Lower leg skin (tissue), 4 donors: ENCODE measurements at places on chromosomes 1 and 21.

DNA sequence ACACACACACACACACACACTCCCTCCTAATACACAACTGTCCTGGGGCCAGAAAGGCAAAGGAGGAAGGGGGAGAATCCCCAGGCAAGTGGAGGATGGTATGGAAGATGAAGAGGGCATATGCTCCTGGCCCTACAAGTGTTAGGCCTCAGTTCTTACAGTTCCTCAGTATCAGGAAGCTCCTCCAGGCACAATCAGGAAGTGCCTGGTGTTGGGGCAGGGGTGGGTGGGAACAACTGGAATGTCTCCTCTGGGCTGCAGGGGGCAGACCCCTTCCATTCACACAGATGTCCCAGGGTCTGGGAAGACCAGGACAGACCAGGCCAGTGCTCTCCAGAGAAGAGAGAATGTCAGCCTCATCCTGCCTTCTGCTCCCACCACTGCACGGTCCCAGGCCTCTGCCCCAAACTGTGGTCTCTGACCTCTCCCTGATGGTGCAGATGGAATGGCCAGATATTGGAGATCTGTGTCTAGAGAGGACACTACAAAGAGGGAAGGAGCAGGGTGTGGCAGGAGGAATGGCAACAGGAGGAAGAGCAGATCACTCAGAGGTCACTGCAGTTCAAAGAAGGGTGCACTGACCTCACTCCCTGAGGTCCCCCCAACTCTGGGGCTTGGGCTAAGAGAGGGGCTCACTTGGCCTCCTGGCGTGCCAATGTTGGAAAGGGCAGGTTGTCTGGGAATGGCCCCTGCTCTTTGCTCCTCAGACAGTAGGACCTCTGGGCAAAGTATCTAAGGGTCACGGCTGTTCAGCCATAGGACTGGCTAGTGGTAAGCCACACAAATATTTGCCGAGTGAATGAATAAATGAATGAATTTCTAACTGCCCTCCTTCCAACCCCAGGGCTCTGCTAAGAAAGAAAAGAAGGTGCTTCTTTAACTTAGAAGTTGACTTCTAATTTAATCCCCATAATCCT lies 2.5 kb upstream of the DENND2D start:
- DNase-seq, result no peak

DNA sequence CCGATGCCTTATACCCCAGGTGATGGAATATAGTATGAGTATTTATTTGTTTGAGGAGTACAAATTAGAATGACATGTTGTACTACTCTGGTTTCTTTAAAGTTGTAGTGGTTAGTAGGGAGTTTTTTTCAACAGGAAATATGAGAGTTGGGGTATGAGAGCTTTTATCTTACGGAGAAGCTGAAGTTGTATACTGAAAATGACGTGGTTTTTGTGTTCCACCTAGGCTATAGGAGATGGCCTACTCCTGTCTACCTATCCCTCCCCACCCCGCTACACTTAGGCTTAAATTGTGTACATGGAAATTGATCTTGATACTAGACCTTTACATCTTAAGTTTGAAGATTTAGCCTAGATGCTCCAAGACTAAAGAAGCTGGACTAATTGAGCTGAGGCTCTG lies 6.8 kb upstream of the HAX1 start:
- no peak for DNase-seq

- no peak for DNase-seq
These were observed 52.8 kb downstream of the EDN2 start for GRCh38 chr1:41431490-41432350.

- no peak for DNase-seq
These were observed 21.0 kb downstream of the EDN2 start for GRCh38 chr1:41463516-41463915.

DNA sequence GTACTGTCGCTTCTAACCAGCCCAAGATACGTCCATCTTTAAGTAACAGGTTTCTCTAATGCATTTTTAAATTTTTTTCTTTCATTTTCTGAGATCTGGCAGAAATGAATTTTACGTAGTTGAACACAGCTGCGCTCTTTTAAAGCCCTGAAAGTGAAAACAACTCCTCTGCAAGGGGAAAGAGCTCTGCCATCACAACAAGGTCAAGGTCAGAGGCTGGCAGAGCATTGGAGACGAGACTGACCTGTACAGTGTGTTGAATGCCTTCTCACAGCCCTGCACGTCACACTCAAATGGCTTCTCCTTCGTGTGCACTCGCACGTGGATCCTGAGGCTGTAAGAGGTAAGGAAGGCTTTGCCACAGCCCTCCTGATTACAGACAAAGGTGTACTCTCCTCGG lies 19.7 kb downstream of the MTF1 start:
- no peak for DNase-seq

- DNase-seq, result no peak
These were observed at the start of gene LCE3C for GRCh38 chr1:152599934-152600333. TSS of gene LCE3C (plus strand) at chr1:152600234. CDS start at chr1:152600732, 498 bp downstream.

- no peak for DNase-seq
These were observed 40.9 kb downstream of the MTARC1 start for GRCh38 chr1:220827445-220828178.

- peak; percentile 65 for DNase-seq
These were observed at the start of gene MYOM3 for GRCh38 chr1:24111996-24112779. TSS of gene MYOM3 (minus strand) at chr1:24112135. CDS start at chr1:24108636, 3,499 bp downstream.

- no peak for DNase-seq
These were observed 14.4 kb downstream of the COLGALT2 start for GRCh38 chr1:184023171-184023570.

DNA sequence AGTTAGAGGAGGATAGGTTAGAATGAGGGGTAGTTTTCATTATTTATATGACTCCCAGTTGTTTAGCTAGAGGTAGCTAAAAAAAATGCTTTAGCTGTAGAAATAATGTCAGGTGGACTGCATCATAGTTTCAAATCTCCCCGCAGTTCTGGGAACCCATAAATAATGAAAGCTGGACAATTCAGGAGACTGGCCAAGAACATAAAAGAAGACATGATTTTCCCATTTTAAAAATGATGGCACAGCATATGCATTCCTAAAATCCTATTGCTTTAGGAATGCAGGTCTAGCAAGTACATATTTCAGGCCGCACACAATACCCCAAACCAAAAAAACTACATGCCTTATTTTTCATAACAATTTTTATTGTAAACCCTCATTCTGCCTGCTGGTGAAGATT lies 143.3 kb downstream of the CTH start:
- DNase-seq, result no peak

DNA sequence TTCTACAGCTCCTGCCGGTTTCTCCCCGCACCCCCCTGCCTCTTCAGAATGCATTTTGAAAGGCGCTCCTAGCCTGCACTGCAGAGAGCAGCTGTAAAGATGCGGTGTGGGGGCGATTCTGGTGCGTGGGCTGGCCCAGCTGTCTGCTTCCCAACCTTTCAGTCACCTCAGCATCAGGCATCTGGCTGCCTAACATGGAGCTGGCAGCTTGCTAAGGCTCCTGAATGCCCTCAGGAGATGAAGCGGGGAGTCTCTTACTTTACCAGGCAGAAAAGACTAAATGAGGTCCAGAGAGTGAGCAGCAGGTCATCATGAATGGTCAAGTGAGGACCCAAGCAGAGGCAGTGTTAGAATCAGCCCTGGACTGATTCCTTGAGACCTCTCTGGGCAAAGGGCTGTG lies 8.7 kb downstream of the IER5 start:
- DNase-seq, result no peak

GRCh38 chr1:53475664-53476063 lies 16.5 kb downstream of the DMRTB1 start:
- no peak for DNase-seq

DNA sequence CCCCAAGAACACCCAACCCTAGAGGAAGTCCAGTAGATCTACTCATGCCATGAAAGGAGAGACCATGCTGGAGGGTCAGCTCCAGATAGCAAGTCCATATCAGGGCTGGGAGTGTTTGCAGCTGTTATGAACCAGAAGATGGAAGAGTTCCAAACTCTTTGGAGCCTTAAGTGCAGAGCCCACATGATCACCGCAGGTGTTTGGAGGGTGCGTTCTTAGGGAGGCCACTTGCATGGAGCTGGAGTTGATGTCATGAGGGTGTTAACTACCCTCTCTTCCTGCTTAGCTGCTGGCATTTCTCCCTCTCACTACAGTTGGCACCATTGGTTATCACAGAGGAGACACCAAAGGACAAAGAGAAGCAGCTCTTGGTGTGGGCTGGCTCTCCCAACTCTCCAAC lies 616.9 kb downstream of the AJAP1 start:
- DNase-seq, result no peak

DNA sequence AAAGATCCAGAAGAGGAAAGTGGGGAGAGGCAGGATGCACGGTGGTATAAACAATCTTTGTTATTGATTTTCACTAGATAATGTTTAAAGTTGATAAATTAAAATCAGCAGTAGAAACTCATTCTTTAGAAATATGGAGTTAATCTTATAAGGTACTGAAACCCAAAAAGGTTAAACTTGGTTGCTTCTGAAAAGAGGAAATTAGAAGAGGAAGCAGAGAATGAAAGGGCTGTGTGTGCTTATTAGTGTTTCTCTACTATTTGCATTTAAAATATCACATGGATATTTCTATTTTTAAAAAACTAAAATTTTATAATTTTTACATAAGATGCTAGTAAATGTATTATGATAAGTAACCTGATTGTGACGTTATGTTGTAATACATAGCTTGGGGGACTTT lies 24.4 kb downstream of the C1orf141 start:
- DNase-seq, result no peak

DNA sequence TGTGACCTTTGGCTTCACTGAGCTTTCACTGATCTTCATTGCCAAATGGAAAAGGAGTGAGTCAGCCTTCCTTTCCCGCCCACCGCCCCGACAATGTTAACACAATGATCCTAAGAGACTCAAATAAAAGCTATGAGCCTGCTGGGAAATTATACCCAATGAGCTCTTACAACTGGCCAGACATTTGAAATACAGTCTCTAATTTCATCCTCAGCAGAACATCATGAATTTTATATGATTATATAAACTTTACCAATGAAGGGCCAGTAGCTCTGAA lies 252.5 kb downstream of the SIPA1L2 start:
- no peak for DNase-seq

DNA sequence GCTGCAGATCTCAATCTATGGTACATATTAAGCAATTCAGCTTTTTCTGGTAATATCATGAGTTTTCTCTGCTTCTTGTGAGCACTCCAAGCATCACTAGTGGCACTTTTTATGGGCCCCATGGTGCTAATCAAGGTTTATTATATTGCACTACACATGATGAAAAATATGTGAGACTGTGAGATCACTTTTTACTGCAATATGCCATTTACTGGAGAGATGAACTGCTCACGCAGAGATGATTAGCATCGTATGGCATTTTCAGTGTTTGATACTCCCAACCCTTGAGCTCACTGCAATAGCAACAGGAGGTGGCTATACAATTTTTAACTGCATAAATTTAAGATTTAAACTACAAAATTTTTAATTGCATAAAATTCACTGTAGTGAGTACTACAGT lies 8.7 kb upstream of the KCNK1 start:
- no peak for DNase-seq

DNA sequence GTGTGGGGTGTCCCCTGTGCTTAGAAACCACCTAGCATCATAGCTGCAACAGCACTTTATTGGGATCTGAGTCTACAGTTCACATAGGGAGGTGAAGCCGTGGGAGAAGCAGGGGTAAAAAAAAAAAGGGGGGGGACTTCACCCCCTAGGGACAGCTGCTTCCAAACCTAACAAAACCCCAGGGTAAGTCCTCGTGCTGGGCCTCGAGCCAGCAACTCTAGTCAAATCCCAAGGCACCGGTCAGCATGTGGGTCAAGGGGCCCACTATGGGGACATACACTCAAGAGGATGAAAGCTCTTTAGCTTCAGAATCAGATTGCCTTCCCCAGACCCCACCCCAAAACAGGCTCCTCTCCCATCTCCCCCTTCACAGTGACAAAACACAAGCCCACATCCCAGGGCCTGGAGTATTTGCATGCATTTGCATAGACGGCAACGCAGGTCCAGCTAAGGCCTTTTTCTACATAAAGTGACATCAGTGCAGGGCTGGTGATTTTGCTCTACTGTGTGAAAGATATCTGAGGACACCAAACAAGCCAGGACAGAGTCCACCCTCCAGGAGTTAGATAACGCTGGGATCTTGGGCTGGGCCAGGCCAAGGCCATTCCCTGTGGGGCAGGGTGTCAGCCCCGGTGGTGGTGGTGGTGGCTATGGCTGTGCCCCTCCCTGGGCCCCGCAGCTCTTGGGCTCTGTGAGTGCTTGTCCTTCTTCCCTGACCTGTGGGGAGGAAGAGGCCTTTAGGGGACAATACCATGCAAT lies 8.1 kb upstream of the PMVK start:
- DNase-seq, result no peak

DNA sequence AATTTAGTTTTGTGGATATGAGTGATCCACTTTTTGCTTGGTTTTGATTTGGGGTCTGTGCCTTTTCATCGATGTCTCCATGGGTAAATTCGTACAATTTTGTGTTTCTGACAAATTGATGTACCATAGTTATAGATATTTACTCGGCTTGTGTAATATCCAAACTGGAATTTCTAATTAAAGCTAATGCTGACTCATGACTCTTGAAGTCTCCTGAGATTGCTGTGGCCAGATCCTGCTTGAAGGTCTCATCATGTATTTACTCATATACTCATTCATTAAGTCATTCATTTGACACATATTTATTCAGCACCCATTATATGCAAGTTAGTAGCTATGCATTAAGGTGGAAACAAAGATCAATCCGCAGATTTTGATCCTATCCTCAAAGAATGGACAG lies 423.2 kb downstream of the RWDD3 start:
- no peak for DNase-seq

DNA sequence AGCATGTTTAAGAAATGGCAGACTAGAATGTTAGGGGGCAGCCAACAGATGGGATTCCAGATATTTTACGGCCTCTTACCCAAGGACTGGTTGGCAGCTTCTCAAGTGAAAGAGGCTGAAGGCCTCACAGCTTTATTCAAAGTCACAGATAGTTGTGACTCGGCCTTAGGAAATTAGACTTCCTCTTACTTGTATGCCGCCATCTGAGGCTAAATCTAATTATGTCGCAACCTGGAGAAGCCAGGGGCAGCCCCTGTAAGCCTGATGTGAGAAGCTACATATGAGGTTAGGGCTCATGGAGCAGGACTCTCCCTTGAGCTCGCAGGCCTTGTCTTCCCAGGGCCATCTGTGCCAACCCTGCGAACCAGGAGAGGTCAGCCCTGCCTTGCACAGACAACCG lies 352.5 kb downstream of the HHAT start:
- no peak for DNase-seq

DNA sequence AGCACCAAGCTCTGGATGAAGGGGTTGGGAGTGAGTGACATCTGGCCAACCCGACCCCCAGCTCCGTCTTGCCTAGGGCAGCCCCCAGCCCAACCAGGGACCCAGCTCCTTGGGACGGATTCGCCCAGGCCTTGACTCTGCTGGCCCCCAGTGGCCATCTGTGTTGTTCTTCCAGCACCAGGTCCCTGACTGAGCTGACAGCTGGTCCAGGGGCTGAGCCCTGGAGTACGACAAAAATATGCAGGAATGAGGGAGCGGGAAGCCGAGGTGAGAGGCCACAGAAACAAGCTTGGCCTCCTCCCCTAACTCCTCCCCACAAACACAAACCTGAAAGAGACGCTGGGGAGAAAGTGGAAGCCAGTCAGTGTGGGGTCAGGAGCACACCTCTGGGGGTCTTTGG lies 55.0 kb upstream of the PAX7 start:
- no peak for DNase-seq
